ENCODE measurements at places on chromosomes 16 and 17. TPM values are rescaled to one million over a fixed set of nuclear protein-coding genes. Genes with fewer than 3 reads are reported as not detected.

DNA sequence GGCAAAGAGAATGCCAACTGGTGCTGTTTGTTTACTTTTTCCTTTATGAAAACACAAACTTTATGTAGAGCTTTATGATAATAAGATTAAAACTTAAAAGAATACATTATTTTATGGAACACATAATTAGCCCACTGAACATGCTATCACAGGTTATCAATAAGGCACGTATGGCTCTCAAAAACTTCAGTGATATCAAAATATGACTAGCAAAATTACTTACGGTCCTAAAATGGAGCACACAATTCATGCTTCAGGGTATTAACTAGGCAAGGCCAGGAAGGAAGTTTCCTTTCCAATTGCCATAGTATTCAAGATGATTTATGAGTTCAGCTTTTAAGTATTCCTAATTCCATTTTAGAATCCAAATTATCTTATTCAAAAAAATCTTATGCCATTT, 3.6 kb downstream of the RNF43 start:
- no peaks in the 10 kb centered on the region for H3K27me3 ChIP-seq
- no peaks in the 10 kb centered on the region for H3K4me1 ChIP-seq
- H3K4me3 ChIP-seq, result no peak overlapping the region
- no peak for DNase-seq

The DBNDD1 gene
- 1.1 TPM for total RNA-seq

The C17orf78 gene
- not detected for total RNA-seq

DNA sequence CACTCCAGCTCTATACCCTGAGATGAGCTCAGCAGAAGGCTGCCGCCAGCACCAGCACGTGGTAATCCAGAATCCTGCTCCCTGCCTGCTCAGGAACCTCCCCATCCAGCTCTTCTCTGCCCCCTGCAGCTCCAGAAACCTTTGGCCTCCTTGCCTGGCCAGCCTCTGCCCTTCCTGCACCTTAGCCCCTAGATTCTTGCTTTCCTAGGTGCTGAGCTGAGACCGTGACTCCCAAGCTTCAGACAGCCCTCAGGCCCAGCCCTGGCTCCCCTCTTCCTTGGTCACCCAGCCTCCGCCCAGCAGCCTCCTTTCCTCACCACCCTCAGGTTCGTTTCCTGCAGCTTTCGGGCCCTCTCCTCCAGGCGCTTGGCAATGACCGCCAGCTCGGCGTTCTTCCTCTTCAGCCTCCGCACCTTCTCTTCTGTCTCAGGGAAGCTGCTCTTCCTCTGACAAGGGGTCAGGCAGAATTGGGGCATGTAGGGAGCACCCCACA, 2.6 kb downstream of the TSPOAP1 start:
- no peaks in the 10 kb centered on the region for H3K36me3 ChIP-seq
- H3K27me3 ChIP-seq, result no peaks in the 10 kb centered on the region
- no peaks in the 10 kb centered on the region for H3K4me1 ChIP-seq
- DNase-seq, result peak; percentile 55
- H3K27ac ChIP-seq, result no peak overlapping the region
- H3K4me3 ChIP-seq, result no peak overlapping the region

GRCh38 chr16:2229091-2229490, 5.7 kb downstream of the E4F1 start:
- no peaks in the 10 kb centered on the region for H3K27me3 ChIP-seq
- H3K36me3 ChIP-seq, result no peaks in the 10 kb centered on the region
- DNase-seq, result no peak
- H3K4me1 ChIP-seq, result no peaks in the 10 kb centered on the region
- no peak overlapping the region for H3K27ac ChIP-seq

- H3K4me1 ChIP-seq, result no peaks in the 10 kb centered on the region
- peak; percentile 41 for DNase-seq
- H3K27ac ChIP-seq, result no peak overlapping the region
- H3K36me3 ChIP-seq, result peaks cover 3% of the 10 kb centered on the region
Observed at GRCh38 chr17:75899767-75900468, 3.2 kb upstream of the TRIM65 start.

The SEPTIN12 gene
- not detected for total RNA-seq

The CLN3 gene
- 15.6 TPM for total RNA-seq

The CACNG1 gene
- total RNA-seq, result not detected

DNA sequence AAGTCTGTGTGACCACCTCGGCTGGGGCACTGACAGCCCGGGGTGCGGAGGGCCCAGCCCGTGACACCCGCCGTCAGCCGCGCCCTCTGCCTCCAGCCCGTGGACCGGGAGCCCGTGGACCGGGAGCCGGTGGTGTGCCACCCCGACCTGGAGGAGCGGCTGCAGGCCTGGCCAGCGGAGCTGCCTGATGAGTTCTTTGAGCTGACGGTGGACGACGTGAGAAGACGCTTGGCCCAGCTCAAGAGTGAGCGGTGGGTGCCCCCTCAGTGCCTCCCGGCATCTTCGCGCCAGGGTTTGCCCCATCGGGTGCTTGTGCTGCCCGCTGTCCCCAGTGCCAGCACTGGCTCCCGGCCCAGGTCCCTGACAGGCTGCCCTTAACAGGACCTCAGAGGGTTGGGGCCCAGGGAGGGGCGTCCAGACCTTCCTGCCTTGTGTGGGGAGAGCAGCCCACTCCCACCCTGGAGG, 13.7 kb downstream of the CENPX start:
- no peak overlapping the region for H3K4me3 ChIP-seq
- DNase-seq, result no peak
- no peaks in the 10 kb centered on the region for H3K36me3 ChIP-seq
- no peaks in the 10 kb centered on the region for H3K4me1 ChIP-seq

DNA sequence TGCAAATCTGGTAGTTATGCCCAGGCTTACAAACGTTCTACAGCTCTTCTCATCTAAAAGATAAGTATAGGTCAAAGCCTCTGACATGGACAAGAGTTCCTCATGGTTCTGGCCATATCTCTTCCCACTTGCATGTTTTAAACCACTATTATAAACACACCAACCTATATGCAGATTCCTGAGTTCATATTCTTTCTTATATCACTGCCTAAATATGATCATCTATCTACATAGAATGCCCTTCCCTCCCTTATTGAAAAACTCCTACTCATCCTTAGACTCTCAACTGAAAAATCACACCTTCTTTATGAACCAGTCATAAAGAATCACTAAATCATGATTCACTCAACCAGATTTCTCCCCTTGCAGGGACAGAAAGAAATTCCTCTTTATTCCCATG, 128.2 kb downstream of the CEP112 start:
- H3K4me3 ChIP-seq, result no peak overlapping the region
- no peak overlapping the region for H3K27ac ChIP-seq
- DNase-seq, result no peak

DNA sequence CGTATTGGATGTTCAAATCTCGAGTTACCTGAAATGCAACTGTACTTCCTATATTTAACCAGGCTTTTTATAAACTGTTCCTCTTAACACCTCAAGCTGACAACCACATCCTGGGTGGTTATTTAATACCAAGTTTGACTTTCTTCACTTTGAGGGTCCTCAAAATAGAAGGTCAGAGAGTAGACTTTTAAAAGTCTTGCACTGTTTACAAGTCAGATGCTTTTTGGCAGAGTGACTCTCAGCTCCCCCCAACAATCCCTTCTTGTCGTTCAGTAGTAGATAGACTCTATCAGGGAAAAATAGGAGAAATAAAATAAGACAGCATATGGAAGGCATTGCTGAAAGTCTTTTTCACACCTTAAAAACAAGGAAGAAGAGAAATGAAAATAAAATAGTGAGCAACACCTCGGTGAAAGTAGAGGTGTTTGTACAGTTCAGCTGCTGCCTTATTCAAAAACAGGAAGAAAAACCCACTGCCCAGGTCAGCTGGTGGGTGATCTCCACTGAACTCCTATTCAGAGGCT, 650.4 kb downstream of the WWOX start:
- no peak overlapping the region for H3K27ac ChIP-seq
- DNase-seq, result no peak
- no peaks in the 10 kb centered on the region for H3K27me3 ChIP-seq
- no peaks in the 10 kb centered on the region for H3K4me1 ChIP-seq
- no peaks in the 10 kb centered on the region for H3K36me3 ChIP-seq

GRCh38 chr17:39306509-39307212, 80.9 kb upstream of the STAC2 start:
- H3K36me3 ChIP-seq, result no peaks in the 10 kb centered on the region
- no peaks in the 10 kb centered on the region for H3K27me3 ChIP-seq
- DNase-seq, result no peak

The MYO15A gene
- total RNA-seq, result 3.1 TPM

GRCh38 chr16:13829697-13830299, 90.2 kb upstream of the ERCC4 start:
- H3K27me3 ChIP-seq, result no peaks in the 10 kb centered on the region
- no peak for DNase-seq
- H3K27ac ChIP-seq, result peak overlapping the region; percentile 9
- no peak overlapping the region for H3K4me3 ChIP-seq

- H3K27me3 ChIP-seq, result no peaks in the 10 kb centered on the region
- no peaks in the 10 kb centered on the region for H3K4me1 ChIP-seq
- DNase-seq, result peak; percentile 80
- no peak overlapping the region for H3K27ac ChIP-seq
- no peak overlapping the region for H3K4me3 ChIP-seq
Observed at GRCh38 chr17:79192503-79193351, 118.1 kb downstream of the ENGASE start.

The GSPT1 gene
- 77.7 TPM for total RNA-seq

- H3K4me3 ChIP-seq, result no peak overlapping the region
- no peak for DNase-seq
- no peaks in the 10 kb centered on the region for H3K36me3 ChIP-seq
- H3K27me3 ChIP-seq, result no peaks in the 10 kb centered on the region
Observed at GRCh38 chr16:6926762-6927161, 405.9 kb upstream of the RBFOX1 start.

The GPRC5C gene
- 43.6 TPM for total RNA-seq

- no peaks in the 10 kb centered on the region for H3K4me1 ChIP-seq
- no peak for DNase-seq
- no peak overlapping the region for H3K4me3 ChIP-seq
- H3K27me3 ChIP-seq, result no peaks in the 10 kb centered on the region
Observed at GRCh38 chr16:64351121-64351520, 770.7 kb downstream of the CDH11 start.

DNA sequence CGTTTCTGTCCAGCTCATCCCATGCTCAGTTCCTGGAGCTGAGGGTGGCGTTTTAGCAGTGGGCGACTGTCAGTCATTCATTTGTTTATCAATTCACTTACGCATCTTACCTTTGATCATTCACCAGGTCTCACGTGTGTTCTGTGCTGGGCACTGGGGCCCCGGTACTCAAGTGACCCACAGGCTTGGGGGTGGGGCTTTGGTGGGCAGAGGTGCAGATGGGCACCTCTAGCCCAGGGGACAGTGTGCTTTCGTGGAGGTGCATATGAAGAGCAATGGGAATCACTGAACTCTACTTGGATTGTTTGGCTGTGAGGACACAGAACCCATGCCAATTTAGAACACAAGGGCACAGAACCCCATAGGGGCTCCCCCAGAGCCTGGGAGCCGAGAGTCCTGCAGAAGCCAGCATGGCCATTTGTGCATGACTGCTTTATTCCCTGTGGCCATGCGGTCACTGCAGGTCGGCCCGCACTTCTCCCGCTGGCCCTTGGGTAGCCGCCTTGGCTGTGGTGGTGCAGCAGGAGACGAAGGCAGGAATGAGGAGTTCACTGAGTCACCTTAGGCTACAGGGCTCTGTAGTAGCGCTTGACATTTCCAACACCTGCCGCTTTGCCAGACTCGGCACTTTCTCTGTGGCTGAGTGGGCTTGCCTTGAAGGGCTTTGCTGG, 144.6 kb downstream of the SNX29 start:
- no peaks in the 10 kb centered on the region for H3K27me3 ChIP-seq
- peak; percentile 56 for DNase-seq
- no peaks in the 10 kb centered on the region for H3K36me3 ChIP-seq
- H3K27ac ChIP-seq, result no peak overlapping the region
- H3K4me3 ChIP-seq, result no peak overlapping the region
- peaks cover 4% of the 10 kb centered on the region for H3K4me1 ChIP-seq

The MPP3 gene
- 14.6 TPM for total RNA-seq

The PPP1R1B gene
- total RNA-seq, result 2.5 TPM

The PAQR4 gene
- 5.7 TPM for total RNA-seq

The DOC2B gene
- 16.3 TPM for total RNA-seq

GRCh38 chr17:61149862-61150362, 249.7 kb upstream of the TBX2 start:
- no peak overlapping the region for H3K27ac ChIP-seq
- H3K36me3 ChIP-seq, result no peaks in the 10 kb centered on the region
- no peaks in the 10 kb centered on the region for H3K27me3 ChIP-seq
- DNase-seq, result no peak
- no peak overlapping the region for H3K4me3 ChIP-seq

The CHST6 gene
- 2.4 TPM for total RNA-seq

- no peak overlapping the region for H3K4me3 ChIP-seq
- DNase-seq, result no peak
- no peaks in the 10 kb centered on the region for H3K4me1 ChIP-seq
- H3K27ac ChIP-seq, result peak overlapping the region; percentile 80
Observed at GRCh38 chr16:10514369-10515055, 65.9 kb downstream of the EMP2 start.

The PNMT gene
- total RNA-seq, result 0.75 TPM

DNA sequence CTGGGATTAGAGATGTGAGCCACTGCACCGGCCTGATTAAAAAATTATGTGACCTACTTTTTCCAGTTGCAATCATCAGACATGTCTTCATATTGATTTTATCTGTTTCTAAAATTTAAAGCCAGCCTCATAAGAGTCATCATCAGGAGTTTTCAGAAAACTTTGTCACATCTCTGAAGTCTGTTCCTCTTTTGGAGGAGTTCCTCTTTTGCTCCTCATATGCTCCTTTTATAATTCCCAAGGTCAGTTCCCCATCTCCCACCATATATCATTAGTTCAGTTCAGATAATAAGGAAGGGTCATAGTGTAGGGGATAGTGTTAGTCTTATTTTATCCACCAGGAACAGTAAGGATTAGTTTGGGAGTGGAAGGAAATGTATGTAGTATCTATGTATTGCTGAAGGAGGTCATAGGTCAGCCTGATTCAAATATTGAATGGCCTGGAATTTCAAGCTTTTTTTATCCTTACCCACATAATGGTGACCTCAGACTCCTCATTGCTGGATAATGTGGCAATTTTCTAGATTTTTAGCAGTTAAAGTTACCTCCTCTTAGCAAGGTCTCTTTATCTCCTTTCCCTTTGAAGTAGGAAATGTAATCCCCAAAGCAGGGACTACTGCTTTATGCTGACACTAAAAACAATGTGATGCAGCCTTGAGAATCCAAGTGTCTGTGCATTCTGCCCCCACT, 13.8 kb upstream of the DUSP14 start:
- DNase-seq, result no peak
- peaks cover 18% of the 10 kb centered on the region for H3K36me3 ChIP-seq
- no peaks in the 10 kb centered on the region for H3K4me1 ChIP-seq
- no peaks in the 10 kb centered on the region for H3K27me3 ChIP-seq
- no peak overlapping the region for H3K4me3 ChIP-seq

The CACNB1 gene
- 29.6 TPM for total RNA-seq

DNA sequence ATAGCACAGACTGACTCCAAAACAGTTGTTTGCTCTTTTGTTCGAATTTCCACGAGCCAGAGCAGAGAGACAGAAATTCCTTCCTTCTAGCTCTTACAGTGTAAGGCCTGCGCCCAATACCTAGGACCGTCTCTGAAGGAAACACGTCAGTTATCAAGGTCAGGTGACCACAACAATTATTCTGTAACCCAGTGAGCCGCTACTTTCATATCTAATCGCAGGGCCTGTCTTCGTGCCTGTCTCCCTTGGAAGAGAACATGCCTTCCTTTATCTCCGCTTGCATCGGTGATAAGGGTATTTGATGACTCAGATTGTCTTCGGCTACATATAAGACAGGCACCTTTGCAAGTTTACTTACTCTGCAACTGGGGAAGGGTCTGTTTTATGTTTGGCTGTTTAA, 288.0 kb downstream of the MAF start:
- no peak overlapping the region for H3K4me3 ChIP-seq
- no peaks in the 10 kb centered on the region for H3K4me1 ChIP-seq
